ENCODE measurements at places on chromosomes 5 and 9.

GRCh38 chr9:73154271-73154670, 2.6 kb downstream of the ANXA1 start:
- DNase-seq: no peak

DNA sequence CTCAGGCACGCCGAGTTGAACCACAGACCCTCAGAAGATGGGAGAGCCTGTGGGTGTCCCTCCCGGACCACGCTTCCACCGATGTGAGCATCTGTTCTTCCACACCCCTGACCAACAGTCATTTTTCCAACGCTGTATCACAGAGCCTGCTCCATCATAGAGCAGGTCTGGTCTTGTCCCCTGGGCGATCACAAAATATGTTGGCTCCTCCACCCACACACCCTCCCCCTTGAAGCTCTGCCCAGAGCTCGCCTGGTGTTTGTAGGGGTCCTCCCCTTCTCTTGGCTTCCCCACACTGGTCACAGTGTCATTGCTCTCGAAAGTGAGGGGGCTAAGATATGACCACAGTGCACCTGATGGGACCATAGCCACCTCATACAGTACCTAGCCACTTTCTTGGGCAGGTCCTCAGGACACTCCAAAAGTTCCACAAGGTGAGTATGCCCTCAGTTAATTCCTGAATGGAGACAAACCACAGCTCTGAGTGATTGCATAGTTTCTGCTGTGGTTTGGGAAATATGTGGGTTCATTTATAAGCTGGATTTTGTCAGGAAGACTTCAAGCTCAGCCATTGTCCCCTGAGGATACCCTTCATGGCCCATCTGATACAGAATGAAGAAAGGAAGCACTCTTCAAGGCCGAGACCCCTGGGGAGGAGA, 3.5 kb upstream of the ZNF618 start:
- DNase-seq: no peak

- no peak for DNase-seq
Measured at GRCh38 chr5:76517334-76517733, 105.9 kb downstream of the F2RL2 start.

DNA sequence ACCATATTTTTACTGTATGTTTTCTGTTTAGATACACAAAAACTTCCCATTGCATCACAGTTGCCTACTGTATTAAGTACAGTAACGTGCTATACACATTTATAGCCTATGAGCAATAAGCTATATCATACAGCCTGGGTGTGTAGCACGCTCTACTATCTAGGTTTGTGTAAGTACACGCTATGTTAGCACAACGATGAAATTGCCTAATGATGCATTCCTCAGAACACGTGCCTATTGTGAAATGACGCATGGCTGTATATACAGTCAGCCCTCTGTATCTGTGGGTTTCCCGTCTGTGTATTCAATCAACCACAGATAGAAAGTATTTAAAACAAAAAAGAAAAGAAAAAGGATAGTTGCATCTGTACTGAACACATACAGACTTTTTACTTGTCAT, 64.2 kb downstream of the SGCD start:
- DNase-seq: no peak

GRCh38 chr5:59099270-59099994, 516.6 kb downstream of the RAB3C start:
- DNase-seq: no peak

- DNase-seq: no peak
Measured at GRCh38 chr5:16934677-16935153, 1.4 kb downstream of the MYO10 start.

- no peak for DNase-seq
Measured at GRCh38 chr9:130432796-130433167, 12.0 kb upstream of the ASS1 start.

GRCh38 chr5:37703841-37704241, 136.0 kb downstream of the GDNF start:
- no peak for DNase-seq

DNA sequence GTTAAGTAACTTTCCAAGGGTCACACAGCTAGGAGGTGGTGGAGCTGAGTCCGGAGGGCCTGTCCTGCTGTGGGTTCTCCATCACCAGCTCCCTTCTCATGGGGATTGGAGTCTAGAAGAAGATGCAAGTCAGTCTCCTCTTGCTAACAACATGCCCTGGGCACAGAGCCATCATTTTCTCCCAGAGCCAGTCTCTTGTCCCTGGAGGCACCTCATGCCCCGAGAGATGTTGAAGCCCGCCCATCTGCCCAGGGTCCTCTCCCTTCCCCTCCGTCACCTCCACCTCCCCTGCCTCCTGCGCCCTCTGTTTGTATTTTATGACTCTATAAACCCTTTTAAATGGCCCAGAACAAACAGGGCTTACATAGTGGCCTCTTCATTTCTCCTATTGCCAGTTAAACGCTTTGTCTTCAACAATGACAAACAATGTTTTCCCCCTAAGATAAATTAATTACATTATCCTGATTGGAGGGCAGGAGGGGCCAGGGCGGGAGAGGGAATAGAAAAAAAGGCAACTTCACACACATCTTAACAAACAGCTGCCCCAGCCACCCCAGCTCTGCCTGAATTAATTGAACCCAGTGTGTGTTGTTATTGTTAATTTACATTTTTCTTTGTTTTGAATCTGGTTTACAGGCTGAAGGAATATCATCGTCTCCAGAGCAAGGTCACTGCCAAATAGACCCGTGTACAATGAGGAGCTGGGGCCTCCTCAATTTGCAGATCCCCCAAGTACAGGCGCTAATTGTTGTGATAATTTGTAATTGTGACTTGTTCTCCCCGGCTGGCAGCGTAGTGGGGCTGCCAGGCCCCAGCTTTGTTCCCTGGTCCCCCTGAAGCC, 55.8 kb downstream of the ASS1 start:
- DNase-seq: no peak

DNA sequence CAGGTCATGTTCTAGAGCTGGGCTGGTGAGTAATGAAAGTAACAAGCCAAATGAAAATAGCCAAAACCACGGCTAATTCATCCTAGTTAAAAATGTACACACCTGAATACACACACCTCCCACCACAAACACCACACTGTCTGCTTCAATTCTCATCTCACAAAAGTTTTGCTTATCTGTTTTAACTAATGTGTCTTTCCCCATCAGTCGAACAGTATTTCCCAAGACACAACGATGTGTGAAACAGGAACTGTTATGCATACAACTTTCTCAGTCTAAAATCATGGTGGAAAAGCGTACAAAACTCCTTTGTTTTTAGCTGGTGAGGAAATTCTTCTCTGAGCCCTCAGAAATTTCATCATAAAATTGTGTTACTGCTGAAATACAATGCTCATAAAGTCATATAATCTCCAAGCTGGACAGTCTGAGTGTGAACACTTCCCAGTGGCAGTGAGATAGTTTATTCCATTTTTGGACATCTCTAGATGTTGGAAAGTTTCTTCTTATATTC, 242.4 kb downstream of the EFNA5 start:
- no peak for DNase-seq

GRCh38 chr5:129133553-129133952, 39.0 kb downstream of the ISOC1 start:
- DNase-seq: no peak

DNA sequence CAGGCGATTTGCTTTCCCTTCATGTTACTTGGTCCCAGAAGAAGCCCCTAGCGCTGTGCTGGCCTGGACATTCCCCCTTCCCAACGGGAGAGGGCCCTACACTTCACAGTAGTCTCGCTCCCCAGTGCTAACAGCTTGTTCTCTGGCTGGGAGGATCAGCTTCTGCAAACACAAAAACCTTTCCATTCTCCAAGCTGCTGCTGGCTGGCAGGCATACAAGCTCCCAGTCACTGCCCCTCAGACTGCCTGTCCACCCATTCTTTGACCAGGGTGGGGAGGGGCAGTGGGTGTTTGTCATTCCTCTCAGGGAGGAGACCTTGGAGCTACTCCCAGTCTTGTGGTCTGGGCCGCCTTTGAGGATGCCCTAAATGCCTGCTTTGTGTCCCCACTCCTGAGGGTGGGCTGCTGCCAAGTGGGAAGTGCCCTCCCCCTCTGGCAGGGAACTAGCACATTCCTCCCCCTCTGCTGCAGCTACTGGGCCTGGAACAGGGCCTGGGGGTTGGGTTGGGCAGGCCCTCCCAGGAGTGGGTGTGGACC, 20.8 kb downstream of the ENHO start:
- DNase-seq: no peak

DNA sequence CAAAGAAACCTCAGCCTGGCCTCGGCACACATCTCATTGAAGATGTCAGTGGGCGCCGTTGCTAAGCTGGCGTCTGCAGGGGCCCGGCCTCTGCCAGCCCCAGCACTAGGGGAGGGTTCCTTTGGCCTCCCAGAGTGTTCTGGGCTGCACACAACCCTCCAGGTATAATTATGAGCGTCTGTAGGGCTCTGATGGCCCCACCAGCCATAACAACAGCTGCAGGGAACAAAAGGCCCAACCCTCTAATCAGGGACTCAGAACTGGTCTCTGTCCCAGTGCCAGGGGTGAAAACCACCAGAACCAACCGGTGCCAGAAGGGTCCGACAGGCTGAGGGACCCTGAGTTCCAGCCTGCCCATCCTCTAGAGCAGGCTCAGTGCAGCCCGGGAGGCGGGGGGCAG, 39.5 kb upstream of the SLC12A7 start:
- DNase-seq: no peak

DNA sequence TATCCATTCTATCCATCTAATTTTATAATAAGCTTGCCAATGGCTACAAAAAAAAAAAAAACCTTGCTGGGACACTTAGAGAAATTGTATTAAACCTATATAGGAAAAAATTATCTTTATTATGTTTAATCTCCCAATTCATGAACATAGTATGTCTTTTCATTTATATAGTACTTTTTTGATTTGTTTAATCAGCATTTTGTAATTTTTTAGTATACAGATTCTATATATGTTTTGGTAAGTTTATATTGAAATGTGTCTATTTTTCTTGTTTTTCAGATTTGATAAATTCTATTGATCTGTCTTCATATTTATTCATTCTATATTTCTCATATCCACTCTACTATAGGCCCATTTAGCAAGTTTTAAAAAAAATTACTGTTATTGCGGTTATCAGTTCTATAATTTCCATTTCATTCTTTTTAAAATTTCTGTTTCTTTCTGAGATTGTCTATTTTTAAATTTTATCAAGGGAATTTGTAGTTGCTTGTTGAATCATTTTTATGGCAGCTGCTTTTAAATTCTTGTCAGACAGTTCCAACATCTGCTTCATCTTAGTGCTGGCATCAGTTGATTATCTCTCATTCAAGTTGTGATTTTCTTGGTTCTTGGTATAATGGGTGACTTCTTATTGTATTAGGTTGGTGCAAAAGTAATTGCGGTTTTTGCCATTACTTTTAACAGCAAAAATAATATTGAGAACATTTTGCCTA, 170.1 kb upstream of the S1PR3 start:
- no peak for DNase-seq

DNA sequence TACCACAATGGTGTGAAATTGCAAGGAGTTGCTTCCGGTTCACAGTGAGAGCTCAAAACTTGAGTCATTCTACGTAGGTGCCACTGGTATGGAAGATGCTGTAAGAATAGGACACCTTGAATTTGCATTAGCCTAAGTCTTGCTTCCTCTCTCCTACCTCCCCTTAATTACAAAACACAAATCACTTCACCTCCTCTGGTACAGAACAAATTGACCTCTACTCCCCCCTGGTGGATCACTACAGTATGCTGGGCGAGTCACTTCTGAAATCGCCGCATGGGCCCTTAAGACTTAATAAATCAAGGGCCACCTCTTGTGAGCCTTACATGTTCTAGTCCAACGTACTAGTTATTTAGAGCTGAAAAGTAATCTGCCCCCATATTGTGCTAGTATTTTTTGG, 145.3 kb upstream of the SMARCA2 start:
- DNase-seq: no peak

- no peak for DNase-seq
Measured at GRCh38 chr5:174223355-174223754, 177.8 kb downstream of the NSG2 start.

DNA sequence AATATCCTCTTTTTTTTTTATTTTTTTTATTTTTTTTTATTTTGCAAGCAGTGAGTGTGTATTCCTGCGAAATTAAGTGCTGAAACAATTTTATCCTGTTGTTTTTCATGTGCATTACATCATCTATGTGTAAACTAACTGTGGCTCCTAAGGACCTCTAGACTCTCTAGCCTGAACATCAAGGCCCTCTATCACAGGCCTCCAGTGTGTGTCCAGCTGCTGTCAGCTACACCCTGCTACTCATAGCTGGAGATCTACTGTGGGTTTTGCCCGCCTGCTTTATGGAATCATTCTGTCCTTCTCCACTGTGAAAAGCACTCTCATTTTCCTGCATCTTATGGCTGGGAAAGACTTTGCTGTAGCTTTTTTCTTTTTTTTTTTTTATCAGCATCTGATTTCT, 157.8 kb downstream of the KCTD16 start:
- DNase-seq: no peak

DNA sequence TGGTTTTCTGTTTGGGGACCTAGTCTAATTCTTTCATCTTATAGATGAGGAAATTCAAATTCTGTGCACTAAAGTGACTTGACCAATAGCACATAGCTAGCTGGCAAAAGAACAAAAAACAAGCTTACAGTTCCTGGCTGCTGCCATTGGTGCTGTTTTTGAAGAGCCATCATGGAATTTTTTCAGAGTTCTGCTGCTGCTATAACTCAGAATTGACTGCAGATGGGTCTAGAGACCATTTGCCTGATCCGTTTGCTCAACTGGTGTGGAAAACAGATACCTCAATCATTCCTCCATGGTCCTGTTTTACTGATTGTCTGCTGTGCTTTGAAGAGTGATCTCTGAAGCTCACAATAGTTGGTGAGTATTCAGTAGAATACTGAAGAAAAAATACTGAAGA, 15.2 kb downstream of the FBXL7 start:
- DNase-seq: no peak

DNA sequence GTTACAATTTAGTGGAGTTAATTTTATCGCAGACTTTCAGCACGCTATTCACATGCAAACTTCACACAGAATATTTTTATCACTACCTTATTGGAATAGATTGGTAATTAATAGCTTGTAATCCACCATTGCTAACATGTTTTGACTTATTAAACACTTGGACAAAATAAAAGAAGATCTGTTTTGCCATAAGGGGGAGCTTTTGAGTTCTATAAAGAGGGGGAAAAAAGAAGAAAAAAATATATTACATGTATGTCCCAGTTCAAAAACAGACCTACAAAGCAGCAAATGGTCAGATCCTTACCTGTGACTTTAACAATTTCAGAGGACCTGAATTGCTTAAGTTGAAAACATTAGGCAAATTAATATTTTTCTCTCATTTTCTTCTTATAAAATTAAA, 1.2 kb upstream of the PAPPA start:
- DNase-seq: no peak

DNA sequence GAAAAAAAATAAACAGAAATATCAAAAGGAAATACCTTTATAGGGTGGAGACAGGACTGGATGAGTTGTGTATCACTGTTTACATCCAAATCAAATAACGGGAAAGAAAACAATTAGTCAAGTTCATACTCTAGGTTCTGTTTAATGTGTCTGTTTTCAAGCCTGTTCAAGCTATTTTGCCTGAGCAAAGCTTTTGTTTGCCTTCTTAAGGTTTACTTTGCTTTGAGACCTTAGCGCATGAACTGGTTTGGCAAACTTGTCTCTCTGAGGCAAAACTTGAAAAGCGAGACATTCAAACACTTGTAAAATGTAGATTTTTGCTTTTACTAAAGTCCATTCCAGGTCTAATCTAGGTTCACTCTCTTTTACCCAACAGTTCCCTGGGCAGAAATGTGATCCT, 174.1 kb upstream of the RFX3 start:
- DNase-seq: no peak

- DNase-seq: peak; percentile 85
Measured at GRCh38 chr9:92671323-92671722, 1.4 kb upstream of the IPPK start.

Data from vagina (tissue), 2 donors.